ENCODE measurements at places on chromosomes 7 and 10. TPM values are rescaled to one million over a fixed set of nuclear protein-coding genes. Genes with fewer than 3 reads are reported as not detected.

Gene SPDYE18
- total RNA-seq: not detected

Gene TTYH3
- 14.8 TPM for total RNA-seq

Gene RHOBTB1
- total RNA-seq: not detected

Gene ADIRF
- total RNA-seq: not detected

Gene NCF1
- 0.73 TPM for total RNA-seq

Gene SYCE1
- total RNA-seq: 0.14 TPM

Gene GRID1
- total RNA-seq: not detected

Gene AVL9
- 44.2 TPM for total RNA-seq

Gene PLAC9
- total RNA-seq: not detected

Gene ETV1
- total RNA-seq: 0.59 TPM

Gene LLCFC1
- not detected for total RNA-seq

Gene ABCB1
- 4.7 TPM for total RNA-seq

Gene INHBA
- not detected for total RNA-seq

Gene ANXA11
- total RNA-seq: 242 TPM

Gene CNPY1
- not detected for total RNA-seq

GRCh38 chr7:21251151-21251800 is 176.6 kb upstream of the SP4 start:
- DNase-seq: no peak
- H3K4me1 ChIP-seq: peaks cover 1% of the 10 kb centered on the region
- H3K27me3 ChIP-seq: peaks cover 56% of the 10 kb centered on the region
- H3K27ac ChIP-seq: no peak overlapping the region

DNA sequence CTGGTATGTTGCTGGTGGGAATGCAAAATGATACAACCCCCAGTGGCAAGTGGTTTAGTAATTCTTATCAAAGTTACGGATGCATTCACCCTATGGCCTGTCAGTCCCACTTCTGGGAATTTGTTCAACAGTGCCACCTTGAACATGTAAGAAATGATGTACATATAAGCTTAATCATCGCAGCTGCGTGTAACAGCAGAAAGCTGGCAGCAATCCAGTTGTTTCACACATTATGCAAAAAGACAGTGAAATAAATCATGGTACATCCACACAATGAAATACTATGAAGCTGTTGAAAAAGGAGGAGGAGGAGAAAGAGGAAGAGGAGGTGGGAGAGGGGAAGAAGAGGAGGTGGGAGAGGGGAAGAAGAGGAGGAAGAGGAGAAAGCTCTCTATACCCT is 76.2 kb upstream of the MYL10 start:
- H3K4me3 ChIP-seq: no peak overlapping the region
- DNase-seq: no peak
- H3K27ac ChIP-seq: no peak overlapping the region

- H3K27me3 ChIP-seq: peaks cover 1% of the 10 kb centered on the region
- DNase-seq: no peak
- H3K4me3 ChIP-seq: no peak overlapping the region
- no peaks in the 10 kb centered on the region for H3K36me3 ChIP-seq
- no peaks in the 10 kb centered on the region for H3K4me1 ChIP-seq
Measured at GRCh38 chr10:4313051-4313450, 513.0 kb upstream of the AKR1E2 start.

GRCh38 chr7:6299774-6300173 is 27.4 kb upstream of the CYTH3 start:
- DNase-seq: no peak
- peaks cover 1% of the 10 kb centered on the region for H3K27me3 ChIP-seq
- no peak overlapping the region for H3K4me3 ChIP-seq
- no peaks in the 10 kb centered on the region for H3K36me3 ChIP-seq
- no peak overlapping the region for H3K27ac ChIP-seq

- no peak for DNase-seq
- H3K27me3 ChIP-seq: no peaks in the 10 kb centered on the region
- no peaks in the 10 kb centered on the region for H3K4me1 ChIP-seq
- no peaks in the 10 kb centered on the region for H3K36me3 ChIP-seq
- no peak overlapping the region for H3K4me3 ChIP-seq
Measured at GRCh38 chr7:66699998-66700397, 40.5 kb upstream of the RABGEF1 start.

GRCh38 chr10:44946205-44946604 is 13.4 kb upstream of the RASSF4 start:
- H3K36me3 ChIP-seq: peaks cover 4% of the 10 kb centered on the region
- H3K27me3 ChIP-seq: peaks cover 9% of the 10 kb centered on the region
- H3K4me1 ChIP-seq: no peaks in the 10 kb centered on the region
- no peak for DNase-seq
- H3K27ac ChIP-seq: no peak overlapping the region
- no peak overlapping the region for H3K4me3 ChIP-seq

DNA sequence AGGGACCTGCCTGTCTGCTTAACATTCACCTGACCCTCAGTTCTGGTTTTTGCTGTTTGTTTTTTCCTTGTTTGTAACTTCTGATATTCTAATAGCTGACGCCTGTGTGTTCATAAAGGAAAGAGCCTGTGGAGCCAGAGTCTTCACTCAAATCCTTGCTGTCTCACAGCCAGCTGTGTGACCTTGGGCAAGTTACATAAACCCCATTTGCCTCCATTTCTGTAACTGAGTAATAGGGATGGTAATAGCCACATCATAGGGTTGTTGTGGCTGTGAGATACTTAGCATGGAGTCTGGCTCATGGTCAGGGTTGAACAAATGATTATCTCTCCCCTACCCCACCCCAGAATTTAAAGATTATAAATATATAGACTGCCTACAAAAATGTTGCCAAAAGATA is 27.0 kb downstream of the WBP1L start:
- DNase-seq: no peak
- H3K27ac ChIP-seq: no peak overlapping the region
- no peaks in the 10 kb centered on the region for H3K27me3 ChIP-seq

DNA sequence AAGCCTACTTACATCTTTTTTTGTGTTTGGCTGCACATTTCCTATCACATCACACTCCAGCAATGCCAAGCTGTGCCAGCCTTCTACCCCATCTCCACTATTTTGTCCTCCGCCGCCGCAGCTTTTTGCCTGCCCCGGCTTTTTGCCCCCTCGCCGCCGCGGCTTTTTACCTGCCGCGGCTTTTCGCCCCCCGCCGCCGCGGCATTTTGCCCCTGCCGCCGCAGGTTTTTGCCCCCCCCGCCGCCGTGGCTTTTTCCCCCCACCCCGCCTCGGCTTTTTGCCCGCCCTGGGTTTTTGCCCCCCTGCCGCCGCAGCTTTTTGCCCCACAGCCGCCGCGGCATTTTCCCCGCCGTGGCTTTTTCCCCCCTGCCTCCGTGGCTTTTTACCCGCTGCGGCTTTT is 506.0 kb downstream of the ZNF37A start:
- H3K36me3 ChIP-seq: peaks cover 2% of the 10 kb centered on the region
- no peaks in the 10 kb centered on the region for H3K4me1 ChIP-seq
- no peak for DNase-seq
- H3K27me3 ChIP-seq: no peaks in the 10 kb centered on the region
- H3K27ac ChIP-seq: no peak overlapping the region

GRCh38 chr7:140304191-140304799 is 94.0 kb downstream of the SLC37A3 start:
- peaks cover 16% of the 10 kb centered on the region for H3K4me1 ChIP-seq
- H3K27me3 ChIP-seq: no peaks in the 10 kb centered on the region
- no peaks in the 10 kb centered on the region for H3K36me3 ChIP-seq
- H3K27ac ChIP-seq: peak overlapping the region; percentile 88
- DNase-seq: peak; percentile 62
- H3K4me3 ChIP-seq: no peak overlapping the region

DNA sequence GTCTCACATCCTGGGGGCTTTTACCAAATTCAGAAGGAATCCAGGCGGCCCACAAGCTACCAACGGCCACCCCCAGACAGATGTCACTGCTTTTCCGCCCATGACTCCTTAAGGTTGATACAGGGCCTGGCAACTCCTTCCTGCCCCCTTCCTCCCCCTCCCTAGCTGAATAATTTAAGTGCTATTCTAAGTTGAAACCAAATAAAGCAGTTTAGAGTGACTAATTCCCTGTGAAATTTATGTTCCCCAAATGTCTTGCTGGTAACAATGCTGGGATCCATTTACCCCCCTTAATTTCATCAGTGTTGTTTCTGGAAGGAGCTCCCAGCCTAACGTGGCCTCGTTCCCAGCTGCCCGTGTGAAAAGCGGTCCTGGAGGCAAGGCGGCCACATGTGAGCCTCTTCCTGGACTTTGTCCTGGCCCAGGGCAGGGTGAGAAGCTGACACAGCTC is 109.6 kb downstream of the TMEM130 start:
- H3K27me3 ChIP-seq: peaks cover 3% of the 10 kb centered on the region
- no peak for DNase-seq
- no peaks in the 10 kb centered on the region for H3K4me1 ChIP-seq
- H3K4me3 ChIP-seq: no peak overlapping the region

DNA sequence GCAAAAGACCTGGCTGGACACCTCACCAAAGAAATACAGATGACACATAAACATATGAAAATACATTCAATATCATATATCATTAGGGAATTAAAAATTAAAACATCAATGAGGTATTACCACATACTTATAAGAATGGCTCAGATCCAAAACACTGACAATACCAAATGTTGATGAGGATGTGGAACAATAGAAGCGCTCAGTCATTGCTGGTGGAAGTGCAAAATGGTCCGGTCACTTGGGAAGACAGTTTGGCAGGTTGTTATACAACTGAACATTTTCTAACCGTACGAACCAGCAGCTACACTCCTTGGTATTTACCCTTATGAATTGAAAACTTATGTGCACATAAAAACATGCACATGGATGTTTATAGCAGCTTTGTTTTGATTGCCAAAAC is 38.5 kb downstream of the ZMYND11 start:
- peaks cover 2% of the 10 kb centered on the region for H3K36me3 ChIP-seq
- no peaks in the 10 kb centered on the region for H3K27me3 ChIP-seq
- H3K4me1 ChIP-seq: peaks cover 5% of the 10 kb centered on the region
- H3K27ac ChIP-seq: no peak overlapping the region
- no peak overlapping the region for H3K4me3 ChIP-seq
- DNase-seq: no peak

DNA sequence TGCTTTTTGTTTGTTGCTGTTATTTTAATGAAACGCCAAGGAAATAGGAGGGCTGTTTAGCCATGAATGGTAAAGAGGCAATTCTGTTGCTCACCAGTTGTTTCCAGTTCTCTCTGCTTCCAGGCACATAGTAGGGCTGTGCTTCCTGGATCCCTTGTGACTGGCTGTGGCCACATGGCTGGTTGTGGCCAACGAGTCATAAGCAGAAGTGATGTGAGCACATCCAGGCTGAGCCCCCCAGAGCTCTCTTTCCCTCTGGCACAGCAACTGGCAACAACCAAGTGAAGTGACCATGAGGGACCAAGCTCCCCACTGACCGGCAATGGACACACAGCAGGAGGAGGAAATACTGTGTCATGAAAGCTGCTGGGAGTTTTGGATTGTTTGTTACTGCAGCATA is 10.3 kb downstream of the GRID1 start:
- H3K4me1 ChIP-seq: no peaks in the 10 kb centered on the region
- no peak for DNase-seq
- peaks cover 5% of the 10 kb centered on the region for H3K27me3 ChIP-seq

DNA sequence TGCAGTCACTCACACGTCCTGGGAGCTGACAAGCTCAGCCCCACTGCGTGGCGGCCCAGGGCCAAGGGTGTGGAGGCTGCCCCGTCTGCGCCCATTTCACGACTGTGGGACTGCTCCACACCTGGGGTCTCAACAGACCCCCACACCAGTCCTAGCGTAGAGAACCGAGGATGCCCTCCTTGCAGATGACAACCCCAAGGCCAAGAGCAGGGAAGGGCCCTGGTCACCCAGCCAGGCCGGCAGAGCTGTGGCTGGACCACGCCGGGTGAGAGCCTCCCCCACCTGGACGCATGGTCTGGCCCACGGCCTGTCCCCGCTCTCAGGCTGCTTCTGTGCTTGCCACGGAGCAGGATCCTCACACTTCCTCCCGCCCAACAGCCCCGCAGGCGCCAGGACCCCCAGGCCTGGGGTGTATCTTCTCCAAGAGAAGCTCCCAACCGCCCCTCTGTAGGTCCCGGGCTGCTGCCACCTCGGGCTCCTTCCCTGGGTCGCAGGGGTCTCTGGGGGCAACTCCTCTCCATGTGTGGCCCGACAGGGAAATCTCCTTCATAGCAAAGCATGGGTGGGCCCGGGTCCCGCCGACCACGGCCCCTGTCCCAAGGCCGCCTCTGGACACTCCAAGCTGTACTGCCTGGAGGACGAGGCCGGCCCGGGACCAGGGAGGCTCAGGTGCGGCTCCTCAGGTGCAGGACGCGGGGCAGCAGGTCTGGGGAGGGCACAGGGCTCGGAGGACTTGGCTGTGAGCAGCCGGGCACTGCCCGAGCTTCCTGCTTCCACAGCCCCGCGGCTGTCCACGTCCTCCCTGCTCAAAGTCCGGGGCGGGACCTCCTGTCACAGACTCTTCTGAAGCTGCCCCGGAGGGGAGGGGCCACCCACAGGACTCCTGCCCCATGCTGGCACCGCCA is 88.8 kb downstream of the FOXL3 start:
- peak; percentile 9 for DNase-seq
- H3K27me3 ChIP-seq: no peaks in the 10 kb centered on the region
- peaks cover 23% of the 10 kb centered on the region for H3K4me1 ChIP-seq
- H3K36me3 ChIP-seq: peaks cover under 1% of the 10 kb centered on the region
- no peak overlapping the region for H3K27ac ChIP-seq

GRCh38 chr10:127527891-127528290 is 21.2 kb upstream of the NPS start:
- H3K4me3 ChIP-seq: no peak overlapping the region
- DNase-seq: no peak
- no peaks in the 10 kb centered on the region for H3K27me3 ChIP-seq
- H3K36me3 ChIP-seq: no peaks in the 10 kb centered on the region

GRCh38 chr7:2896131-2896530 is 52.0 kb upstream of the GNA12 start:
- H3K4me3 ChIP-seq: no peak overlapping the region
- no peak overlapping the region for H3K27ac ChIP-seq
- no peak for DNase-seq
- H3K4me1 ChIP-seq: peaks cover 23% of the 10 kb centered on the region

Data from activated CD4-positive, alpha-beta memory T cell treated with anti-CD3 and anti-CD28 coated beads for 36 hours (primary cell).